ENCODE measurements at places on chromosomes 11 and 22.

GRCh38 chr11:96361778-96362177 is 18.8 kb upstream of the MAML2 start:
- no peak for DNase-seq

GRCh38 chr22:27878541-27878940 is 40.5 kb downstream of the PITPNB start:
- DNase-seq: no peak

DNA sequence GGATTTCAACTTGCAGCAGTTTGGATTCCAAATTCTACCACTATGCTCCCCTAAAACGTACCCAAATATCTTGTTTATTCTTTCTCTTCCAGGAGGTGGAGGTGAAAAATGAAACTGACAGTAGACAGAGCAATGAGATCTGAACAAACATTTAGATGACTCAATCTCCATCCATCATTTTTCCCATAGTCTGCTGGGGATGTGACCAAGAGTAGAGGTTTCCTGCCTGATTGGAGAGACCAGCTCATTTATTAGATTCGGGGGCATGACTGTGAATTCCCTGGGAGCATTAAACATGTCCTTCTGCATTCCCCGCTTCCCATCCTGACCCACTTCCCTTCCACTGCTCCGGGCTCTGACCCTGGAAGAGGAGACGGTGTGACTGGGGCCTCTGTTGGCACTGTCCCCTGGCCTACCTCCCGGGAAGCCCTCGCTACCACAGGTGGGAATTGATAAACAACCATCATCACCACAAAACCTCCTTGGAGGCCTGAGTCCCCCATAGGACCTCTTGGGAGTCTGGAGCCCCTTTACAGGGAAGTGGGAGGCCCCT is 20.3 kb downstream of the DKK3 start:
- DNase-seq: no peak

- DNase-seq: no peak
These were observed 7.5 kb downstream of the HMBS start for GRCh38 chr11:119091966-119092879.

DNA sequence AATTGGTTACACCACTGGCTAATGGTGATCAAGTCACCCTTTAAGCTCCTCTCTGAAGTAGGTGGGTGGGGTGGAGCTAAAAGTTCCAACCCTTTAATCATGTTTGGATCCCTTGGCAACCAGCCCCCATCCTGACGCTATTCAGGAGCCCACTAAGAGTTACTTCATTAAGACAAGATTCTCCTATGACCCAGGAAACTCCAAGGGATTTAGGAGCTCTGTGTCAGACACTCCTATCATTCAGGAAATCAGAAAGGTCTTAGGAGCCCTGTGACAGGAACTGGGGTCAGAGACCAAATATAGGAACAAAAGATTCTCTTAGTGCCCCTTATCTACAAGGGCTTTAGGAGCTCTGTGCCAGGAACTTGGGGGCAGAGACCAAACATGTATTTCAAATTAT is 141.3 kb downstream of the ATG16L2 start:
- no peak for DNase-seq

DNA sequence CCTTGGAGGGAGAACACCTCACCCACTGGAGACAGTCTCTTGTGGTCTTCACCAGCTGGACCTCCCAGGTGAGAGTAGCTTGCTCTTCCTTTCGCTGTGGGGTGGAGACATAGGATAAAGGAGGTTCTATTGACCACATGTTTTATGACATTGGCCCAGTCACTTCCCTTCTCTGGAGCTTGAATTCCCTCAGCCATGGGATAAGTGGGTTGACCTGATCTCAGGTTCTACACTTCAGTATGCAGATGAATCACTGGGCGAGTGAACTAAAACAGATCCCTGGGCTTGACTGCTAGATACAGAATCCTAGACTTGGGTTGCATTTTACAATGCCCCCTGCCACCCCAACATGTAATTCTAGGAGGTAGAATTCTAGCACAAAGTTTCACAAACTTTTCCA is 54.8 kb upstream of the PRSS23 start:
- DNase-seq: no peak

- DNase-seq: no peak
These were observed 135.8 kb upstream of the TIMP3 start for GRCh38 chr22:32665676-32666075.

DNA sequence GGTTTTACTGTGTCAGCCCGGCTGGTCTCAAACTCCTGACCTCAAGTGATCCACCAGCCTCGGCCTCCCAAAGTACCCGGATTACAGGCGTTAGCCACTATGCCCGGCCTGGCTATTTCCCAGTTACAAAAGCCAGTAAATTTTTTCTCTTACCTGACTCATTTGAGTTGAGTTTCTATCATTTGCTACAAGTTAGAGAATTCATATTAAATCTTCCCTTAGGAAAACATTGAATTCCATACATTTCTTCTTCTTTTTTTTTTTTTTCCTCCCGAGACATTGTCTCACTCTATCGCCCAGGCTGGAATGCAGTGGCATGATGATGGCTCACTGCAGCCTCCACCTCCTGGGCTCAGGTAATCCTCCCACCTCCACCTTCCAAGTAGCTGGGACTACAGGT is 26.0 kb downstream of the CHEK2 start:
- DNase-seq: no peak

DNA sequence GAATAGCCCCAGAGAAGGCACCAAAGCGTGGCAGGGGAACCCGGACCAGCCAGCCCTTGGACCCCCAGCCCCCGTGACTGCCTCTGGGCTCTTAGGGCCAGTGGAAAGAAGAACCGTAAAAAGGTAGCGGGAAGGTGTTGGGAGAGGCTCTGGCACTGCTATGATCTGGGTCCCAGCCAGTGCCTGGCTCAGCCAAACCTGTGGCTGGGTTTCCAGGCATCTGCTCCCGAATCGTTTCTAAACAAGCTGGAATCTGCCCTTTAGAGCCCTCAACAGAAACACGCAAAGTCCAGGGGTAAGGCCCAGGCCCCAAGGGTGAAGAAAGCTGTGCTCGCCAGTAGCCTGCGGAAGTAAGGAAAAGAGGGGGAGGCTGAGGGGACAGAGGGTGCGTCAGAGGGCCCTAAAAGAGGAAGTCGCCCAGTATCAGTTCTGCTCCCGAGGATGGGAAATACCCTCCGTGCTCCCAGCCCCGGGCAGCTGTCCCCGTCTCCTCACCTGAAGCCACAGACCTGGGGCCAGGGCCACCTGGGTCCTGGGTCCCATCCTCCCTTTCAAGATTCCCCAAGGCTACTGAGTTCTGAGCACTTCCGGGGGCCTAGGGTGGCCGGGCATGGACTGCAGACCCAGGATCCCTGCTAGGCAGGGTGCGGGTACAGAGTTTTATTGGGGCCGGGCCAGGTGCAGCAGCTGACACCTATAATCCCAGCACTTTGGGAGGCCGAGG is 24.7 kb downstream of the IL10RA start:
- DNase-seq: no peak

DNA sequence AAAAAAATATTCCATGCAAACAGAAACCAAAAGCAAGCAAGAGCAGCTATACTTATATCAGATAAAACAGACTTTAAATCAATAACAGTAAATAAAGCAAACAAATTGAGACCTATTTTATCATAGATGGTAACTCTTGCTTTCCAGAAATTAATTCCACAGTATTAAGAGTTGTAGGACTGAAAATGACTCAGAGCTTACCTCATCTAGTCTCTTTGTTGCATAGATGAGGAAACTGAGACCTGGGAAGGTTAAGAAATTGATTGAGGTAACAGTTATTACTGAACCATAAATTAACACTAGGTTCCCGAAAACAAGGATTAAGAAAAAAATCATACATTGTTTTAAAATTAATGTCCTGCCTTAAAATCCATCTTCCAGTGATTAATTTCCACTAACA is 123.8 kb downstream of the PLEKHA7 start:
- no peak for DNase-seq

DNA sequence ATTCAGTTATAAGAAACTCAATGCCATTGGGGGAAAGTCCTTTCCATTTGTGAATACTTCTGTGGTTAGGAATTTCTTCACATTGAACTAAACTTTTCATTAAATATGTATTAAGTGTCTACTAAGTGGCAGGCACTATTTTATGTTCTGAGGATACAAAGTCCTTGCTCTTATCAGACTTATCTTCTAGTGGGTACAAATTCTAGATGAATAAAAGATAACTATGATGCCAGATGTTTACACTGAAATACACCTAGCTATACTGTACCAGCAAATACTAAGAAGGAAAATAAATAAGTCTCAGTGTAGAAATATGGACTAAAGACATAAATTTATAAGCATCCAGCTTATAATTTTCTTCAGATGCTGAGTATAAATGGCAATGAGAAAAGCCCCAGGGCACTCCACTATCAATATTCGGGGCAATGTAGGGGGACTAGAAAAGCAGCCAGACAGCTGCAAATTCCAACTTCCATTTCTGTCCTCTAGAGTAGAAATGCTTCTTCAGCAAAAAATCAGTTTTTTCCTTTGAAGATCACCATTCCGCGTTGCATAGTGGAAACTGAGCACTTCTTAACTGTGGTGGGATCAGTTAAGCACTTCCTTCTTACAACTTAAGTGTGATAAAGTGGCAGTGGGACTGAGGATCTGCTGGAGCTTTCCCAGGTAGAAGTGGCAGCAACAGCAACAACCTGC is 11.8 kb upstream of the BIRC3 start:
- DNase-seq: no peak

DNA sequence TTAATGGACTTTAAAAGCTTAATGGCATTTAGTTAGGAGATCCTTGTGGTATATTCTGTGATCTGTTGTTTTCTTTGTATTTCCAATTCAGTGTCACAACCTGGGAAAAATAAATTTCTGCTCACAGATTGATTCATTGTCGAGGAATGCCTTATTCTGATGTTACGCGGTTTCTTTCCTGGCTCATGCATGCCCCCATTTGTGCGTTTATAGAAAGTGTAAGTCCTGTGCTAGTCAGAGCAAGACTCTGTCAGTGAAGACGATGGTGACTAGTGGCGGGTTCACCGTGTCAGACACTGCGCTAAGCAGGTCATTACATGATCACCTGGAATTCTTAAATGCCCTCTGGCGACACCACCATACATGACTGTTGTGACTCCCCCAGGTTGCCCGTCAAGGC is 169.4 kb downstream of the TBC1D22A start:
- no peak for DNase-seq

- DNase-seq: no peak
These were observed 66.5 kb upstream of the TOP3B start for GRCh38 chr22:22048981-22049531.

DNA sequence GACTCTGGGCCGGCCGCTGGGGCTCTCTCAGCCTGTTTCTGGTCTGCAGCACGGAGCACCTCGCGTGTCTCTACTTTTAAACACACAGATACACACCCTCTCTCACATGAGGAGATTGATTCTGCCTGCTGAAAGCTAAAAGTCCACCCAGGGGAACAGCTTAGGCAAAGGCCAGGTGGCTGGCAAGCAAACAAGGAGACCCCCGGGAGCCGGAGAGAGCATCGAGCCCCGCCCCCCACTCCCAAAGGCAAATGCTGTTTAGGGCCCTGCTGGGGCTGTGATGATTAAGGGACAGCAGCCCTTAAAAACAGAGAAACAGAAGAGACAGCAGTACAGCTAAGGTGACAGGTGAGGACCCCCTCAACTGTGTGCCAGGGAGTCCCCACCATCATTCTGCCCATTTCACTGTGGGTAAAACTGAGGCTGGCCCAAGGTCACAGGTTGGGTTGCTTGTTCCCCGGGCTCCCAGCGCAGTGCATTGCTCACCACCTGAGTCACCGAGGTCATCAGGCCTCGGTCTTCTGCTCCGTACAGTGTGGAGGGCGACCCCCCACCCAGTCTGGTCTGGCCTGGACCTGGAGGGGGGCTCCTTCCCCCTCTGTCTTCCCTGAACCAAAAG is 6.8 kb downstream of the CABP7 start:
- DNase-seq: no peak

DNA sequence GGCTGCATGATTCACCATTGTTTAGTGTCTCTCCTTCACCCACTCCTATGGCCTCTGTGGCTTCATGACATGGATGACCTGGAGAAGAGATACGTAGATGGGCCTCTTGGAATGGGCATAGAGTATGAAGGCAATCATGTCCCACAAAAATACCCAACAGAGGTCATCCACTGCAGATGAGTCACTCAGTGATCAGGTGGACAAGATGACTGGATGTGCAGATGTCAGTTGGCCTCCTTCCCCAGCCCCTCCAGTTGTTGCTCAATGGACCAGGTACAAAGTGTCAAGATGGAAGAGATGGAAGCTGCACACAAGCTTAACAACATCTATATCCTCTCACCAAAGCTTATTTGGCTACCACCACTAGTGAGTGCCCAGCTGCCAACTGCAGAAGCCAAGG is 41.0 kb upstream of the CLPB start:
- DNase-seq: no peak

- no peak for DNase-seq
These were observed 32.1 kb downstream of the RPL27A start for GRCh38 chr11:8714622-8715225.

DNA sequence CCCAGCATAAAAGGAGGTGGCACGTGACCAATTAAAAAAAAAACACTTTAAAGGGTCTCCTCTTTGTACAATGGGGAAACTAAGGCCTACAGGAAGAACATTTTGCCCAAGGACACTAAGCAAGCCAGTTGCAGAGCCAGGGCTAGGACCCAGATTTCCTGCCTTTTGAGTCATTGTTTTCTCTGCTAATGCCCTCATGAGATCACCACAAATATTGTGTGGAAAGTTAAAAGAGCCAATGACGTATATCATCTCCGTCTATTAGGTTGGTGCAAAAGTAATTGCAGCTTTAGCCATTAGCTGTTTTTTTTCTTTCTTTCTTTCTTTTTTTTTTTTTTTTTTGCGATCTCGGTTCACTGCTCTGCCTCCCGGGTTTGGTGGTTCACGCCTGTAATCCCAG is 24.1 kb upstream of the LRRC32 start:
- no peak for DNase-seq

DNA sequence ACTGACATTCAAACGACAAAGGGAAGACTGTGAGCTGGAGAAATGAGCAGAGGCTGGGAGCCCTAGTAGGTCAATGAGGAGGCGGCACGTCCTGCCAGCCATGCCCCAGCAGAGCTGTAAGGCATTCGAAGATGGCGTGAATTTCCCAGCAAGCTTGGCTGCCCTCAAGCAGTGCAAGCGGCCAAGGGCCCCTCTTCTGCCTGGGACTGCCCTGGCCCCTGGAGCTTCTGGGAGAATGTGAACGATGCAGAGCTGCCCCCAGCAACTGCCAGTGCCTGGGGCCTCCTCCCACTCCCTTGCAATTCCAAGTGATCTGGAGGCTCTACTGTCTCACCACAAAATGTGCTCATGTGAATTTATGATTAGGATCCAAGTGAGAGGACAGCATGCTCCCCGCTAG is 4.3 kb downstream of the PPM1F start:
- no peak for DNase-seq
